ENCODE measurements at places on chromosomes 4 and X.

DNA sequence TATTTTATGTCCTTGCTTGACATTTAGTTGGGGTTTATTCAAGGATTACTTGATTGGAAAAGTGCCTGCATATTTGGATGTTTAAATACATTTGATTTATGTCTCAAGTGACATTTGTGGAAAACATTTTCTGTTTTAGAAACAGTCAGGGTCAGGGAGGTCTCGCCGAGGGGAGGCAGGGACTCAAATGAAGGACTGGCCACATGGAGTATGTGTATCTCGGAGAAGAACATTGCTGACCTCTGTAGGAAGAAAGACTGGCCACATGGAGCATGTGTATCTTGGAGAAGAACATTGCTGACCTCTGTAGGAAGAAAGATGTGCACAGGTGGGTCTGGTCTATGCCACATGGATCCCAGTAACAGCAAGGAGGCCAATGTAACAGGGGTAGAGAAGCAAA lies 233.6 kb downstream of the TRIML1 start:
- no peaks in the 10 kb centered on the region for H3K36me3 ChIP-seq
- H3K4me3 ChIP-seq, result no peak overlapping the region
- DNase-seq, result no peak
- no peak overlapping the region for H3K27ac ChIP-seq
- no peaks in the 10 kb centered on the region for H3K4me1 ChIP-seq
- H3K27me3 ChIP-seq, result no peaks in the 10 kb centered on the region

GRCh38 chr4:132026166-132026565 lies 1122.9 kb upstream of the PCDH10 start:
- DNase-seq, result no peak
- H3K27ac ChIP-seq, result no peak overlapping the region
- H3K4me3 ChIP-seq, result no peak overlapping the region
- no peaks in the 10 kb centered on the region for H3K27me3 ChIP-seq
- H3K36me3 ChIP-seq, result no peaks in the 10 kb centered on the region

GRCh38 chrX:121008920-121009319 lies 23.4 kb upstream of the CT47A1 start:
- H3K36me3 ChIP-seq, result no peaks in the 10 kb centered on the region
- no peak for DNase-seq
- no peak overlapping the region for H3K27ac ChIP-seq
- H3K27me3 ChIP-seq, result no peaks in the 10 kb centered on the region

GRCh38 chrX:48560681-48561080 lies 13.6 kb upstream of the RBM3 start:
- H3K36me3 ChIP-seq, result no peaks in the 10 kb centered on the region
- no peaks in the 10 kb centered on the region for H3K27me3 ChIP-seq
- no peak overlapping the region for H3K27ac ChIP-seq
- no peak overlapping the region for H3K4me3 ChIP-seq
- DNase-seq, result no peak
- no peaks in the 10 kb centered on the region for H3K4me1 ChIP-seq

- H3K27me3 ChIP-seq, result no peaks in the 10 kb centered on the region
- H3K4me3 ChIP-seq, result no peak overlapping the region
- H3K36me3 ChIP-seq, result no peaks in the 10 kb centered on the region
- H3K4me1 ChIP-seq, result no peaks in the 10 kb centered on the region
Observed at GRCh38 chrX:12548746-12549145, 242.5 kb upstream of the PRPS2 start.

DNA sequence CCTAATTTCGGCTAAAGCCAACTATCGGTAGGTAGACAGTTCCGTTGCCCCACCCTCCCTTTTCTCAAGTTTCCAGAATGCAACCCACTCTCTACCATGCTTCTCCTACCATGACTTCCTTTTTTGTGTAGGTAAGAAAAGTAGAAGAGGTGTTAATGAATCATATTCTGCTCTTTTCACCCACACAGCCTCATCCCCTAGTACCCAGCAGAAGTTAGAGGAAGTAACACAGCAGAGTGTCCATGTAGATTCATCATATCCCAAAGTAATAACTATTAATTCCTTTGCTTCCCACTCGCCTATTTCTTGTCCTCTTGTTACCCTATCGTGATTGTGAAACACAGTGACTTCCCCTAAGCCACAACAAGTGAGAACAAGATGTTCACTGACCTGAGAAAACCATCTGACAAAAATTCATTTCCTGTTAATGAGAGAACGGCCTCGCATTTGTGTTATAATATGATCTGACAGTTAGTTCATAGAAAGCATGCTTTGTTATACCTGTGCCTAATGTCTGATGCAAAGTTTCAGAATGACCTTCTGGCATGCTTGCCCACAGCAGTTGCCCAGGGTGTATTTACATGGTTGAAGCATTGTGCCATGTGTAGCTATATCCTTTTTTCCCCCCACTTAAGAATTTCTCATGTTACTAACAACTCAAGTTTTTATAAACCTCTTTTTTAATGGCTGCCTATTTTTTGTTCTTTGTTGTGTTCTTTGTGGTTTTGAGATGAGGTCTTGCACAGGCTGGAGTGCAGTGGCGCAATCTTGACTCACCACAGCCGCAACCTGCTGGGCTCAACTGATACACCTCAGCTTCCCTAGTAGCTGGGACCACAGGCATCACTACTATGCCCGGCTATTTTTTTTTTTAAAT lies 185.6 kb downstream of the RAP1GDS1 start:
- peak overlapping the region; percentile 51 for H3K4me3 ChIP-seq
- peak overlapping the region; percentile 3 for H3K27ac ChIP-seq
- peaks cover 3% of the 10 kb centered on the region for H3K36me3 ChIP-seq
- no peaks in the 10 kb centered on the region for H3K27me3 ChIP-seq

DNA sequence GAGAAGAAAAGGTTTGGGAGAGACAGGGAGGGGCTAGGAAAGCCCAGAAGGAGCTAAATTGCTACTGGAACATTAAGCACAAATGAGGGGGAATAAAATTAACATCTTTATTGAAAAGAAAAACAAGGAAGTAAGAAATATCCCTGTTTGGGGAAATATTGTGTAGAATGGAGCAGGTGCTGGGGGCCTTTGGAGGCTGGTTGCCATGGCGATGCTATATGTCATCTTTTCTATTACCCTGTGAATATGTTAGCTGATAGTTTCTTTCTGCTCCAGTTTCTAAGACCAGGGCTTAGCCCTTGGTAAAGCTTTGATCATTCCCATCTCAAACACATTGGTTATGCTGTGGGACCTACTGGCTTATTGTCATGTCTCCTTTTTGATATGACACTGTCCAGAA lies 28.7 kb downstream of the TMEM31 start:
- no peak for DNase-seq
- no peak overlapping the region for H3K4me3 ChIP-seq
- no peaks in the 10 kb centered on the region for H3K36me3 ChIP-seq
- H3K27ac ChIP-seq, result no peak overlapping the region

- no peak for DNase-seq
- H3K4me3 ChIP-seq, result no peak overlapping the region
- no peaks in the 10 kb centered on the region for H3K4me1 ChIP-seq
- H3K27me3 ChIP-seq, result no peaks in the 10 kb centered on the region
- H3K27ac ChIP-seq, result no peak overlapping the region
- H3K36me3 ChIP-seq, result no peaks in the 10 kb centered on the region
Observed at GRCh38 chr4:78423790-78424189, 127.8 kb upstream of the ANXA3 start.

- no peak overlapping the region for H3K27ac ChIP-seq
- no peak for DNase-seq
- peaks cover 23% of the 10 kb centered on the region for H3K27me3 ChIP-seq
- H3K4me3 ChIP-seq, result no peak overlapping the region
Observed at GRCh38 chr4:89837993-89838390, 1.0 kb upstream of the SNCA start.

DNA sequence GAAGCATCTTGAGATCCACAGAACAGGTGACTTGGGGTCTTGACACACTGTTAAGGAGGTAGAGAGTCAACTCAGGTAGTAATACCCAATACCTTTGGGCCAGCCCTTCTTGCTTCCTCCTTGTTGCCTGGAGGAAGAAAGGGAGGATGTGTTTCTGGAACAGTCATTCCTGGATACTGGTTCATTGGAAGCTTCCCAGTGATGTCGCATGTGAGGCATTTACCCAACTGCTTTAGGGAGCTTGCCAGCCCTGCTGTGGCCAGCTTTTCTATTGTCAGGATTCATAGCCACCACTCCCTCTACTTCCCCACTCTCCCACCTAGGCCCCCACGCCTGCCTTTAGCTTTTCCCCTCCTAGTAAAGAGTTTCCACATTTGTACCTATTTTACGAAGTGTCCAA lies 310.3 kb upstream of the PRPS2 start:
- no peak for DNase-seq
- no peak overlapping the region for H3K27ac ChIP-seq
- H3K4me3 ChIP-seq, result no peak overlapping the region
- no peaks in the 10 kb centered on the region for H3K36me3 ChIP-seq
- no peaks in the 10 kb centered on the region for H3K4me1 ChIP-seq

GRCh38 chr4:48698029-48698971 lies 81.8 kb downstream of the FRYL start:
- H3K27ac ChIP-seq, result no peak overlapping the region
- no peak overlapping the region for H3K4me3 ChIP-seq
- no peak for DNase-seq
- peaks cover 21% of the 10 kb centered on the region for H3K4me1 ChIP-seq
- no peaks in the 10 kb centered on the region for H3K36me3 ChIP-seq
- no peaks in the 10 kb centered on the region for H3K27me3 ChIP-seq

GRCh38 chrX:2516623-2517022 lies 15.8 kb upstream of the DHRSX start:
- H3K4me3 ChIP-seq, result no peak overlapping the region
- no peaks in the 10 kb centered on the region for H3K36me3 ChIP-seq
- no peak overlapping the region for H3K27ac ChIP-seq
- no peaks in the 10 kb centered on the region for H3K27me3 ChIP-seq

GRCh38 chr4:27921231-27921630 lies 1060.6 kb downstream of the STIM2 start:
- no peaks in the 10 kb centered on the region for H3K4me1 ChIP-seq
- H3K27ac ChIP-seq, result no peak overlapping the region
- no peak for DNase-seq
- no peaks in the 10 kb centered on the region for H3K36me3 ChIP-seq
- no peaks in the 10 kb centered on the region for H3K27me3 ChIP-seq

DNA sequence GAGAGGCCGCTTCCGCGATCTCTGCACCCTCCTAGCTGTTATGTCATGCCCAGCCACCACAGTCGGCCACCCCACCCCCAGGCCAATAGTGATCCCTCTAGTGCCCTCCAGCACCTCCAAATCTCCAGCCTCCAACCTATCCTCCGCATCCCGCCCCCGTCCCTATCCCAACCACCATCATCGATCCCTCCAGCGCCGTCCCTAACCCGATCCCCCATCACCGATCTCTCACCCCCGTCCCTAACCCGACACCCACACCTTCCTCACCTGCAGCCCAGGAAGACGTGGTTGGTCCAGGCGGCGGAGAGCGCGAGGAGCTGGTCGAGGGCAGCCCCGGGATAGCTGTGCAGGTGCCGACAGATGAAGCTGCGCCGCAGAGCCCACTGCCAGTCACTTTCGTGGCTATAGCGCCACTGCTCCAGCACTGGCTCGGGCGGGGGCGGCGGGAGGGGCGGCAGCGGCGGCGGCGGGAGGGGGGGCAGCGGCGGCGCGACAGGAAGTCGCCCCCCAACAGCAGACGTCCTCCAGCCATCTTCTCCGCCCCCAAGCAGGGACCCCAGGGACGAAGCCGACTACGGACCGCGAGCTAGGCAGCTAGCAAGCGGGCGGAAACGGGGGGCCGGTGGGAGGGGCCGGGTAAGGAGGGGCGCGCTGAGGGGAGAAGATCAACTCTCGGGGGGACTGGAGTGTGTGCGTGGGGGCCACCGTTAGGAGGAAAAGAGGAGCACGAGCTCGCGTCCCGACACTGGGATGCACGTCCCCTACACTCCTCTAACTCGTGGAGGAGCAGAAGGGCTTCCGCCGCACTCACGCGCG lies 552 bp downstream of the NKRF start:
- DNase-seq, result no peak
- H3K27me3 ChIP-seq, result no peaks in the 10 kb centered on the region
- peak overlapping the region; percentile 75 for H3K4me3 ChIP-seq
- no peaks in the 10 kb centered on the region for H3K36me3 ChIP-seq
- H3K4me1 ChIP-seq, result peaks cover 6% of the 10 kb centered on the region

DNA sequence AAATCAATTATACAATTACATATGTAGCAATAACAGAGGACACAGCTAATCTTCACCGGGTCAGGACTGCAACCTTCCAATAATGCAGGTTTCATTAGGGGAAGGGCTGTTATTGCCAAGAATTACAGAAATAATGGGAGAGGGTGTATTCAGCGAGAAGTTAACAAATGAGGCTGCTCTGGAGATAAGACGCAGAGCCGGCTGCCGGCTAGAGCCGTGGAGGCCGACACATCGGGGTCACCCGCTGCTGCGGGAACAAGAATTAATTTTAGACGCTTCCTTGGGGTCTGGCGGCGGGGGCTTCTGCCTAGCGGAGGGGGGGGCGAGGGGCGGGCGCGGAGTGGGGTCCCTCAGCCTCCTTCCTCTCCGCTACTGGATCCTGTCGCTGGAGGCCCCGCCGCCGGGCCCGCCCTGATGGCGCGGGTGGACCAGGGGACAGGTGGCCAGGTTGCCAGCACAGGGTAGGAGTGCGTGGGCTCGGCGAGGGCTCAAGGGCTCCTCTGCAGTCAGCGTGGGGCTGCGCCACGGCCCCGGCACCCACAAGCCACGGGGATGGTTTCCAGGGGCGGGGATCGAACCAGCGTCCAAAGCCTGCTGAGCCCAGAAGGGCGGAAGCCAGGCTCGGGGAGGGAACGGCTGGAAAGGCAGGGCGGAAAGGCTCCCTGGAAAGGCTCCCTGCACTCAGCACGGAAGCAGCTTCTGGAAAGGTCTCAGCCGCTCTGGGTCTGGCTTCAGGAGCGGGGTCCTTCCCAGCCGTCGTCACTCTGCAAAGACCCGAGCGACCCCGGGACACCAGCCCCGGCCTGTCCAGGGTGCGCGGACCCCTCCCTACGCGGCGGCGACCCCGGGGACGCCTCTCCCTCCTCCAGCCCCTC lies 113.8 kb upstream of the NKX1-1 start:
- no peaks in the 10 kb centered on the region for H3K36me3 ChIP-seq
- no peaks in the 10 kb centered on the region for H3K4me1 ChIP-seq
- peak overlapping the region; percentile 31 for H3K27ac ChIP-seq
- DNase-seq, result peak; percentile 37

DNA sequence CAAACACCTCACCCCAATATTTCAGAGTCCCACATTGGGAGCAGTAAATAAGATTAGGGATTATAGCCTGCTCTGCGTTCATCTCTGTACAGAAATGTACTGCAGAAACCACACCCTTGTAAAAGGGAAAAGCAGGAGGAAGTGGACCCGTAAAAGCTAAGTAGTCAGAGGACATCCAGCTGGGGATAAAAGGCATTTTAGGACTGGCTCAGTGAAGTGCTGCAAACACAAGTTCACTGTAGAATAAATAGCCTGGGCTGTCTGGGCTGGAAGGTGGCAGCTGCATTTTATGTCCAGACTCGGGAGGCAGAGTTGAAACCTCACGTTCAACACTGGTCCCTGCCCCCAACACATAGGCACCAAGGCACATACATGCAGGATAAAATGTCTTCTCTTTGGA lies 178.7 kb upstream of the FAT1 start:
- H3K4me3 ChIP-seq, result no peak overlapping the region
- no peaks in the 10 kb centered on the region for H3K27me3 ChIP-seq
- H3K36me3 ChIP-seq, result no peaks in the 10 kb centered on the region
- no peak for DNase-seq
- H3K4me1 ChIP-seq, result no peaks in the 10 kb centered on the region

All from CD8-positive, alpha-beta memory T cell (primary cell).